ENCODE measurements at places on chromosomes 2 and 18. TPM values are rescaled to one million over a fixed set of nuclear protein-coding genes. Genes with fewer than 3 reads are reported as not detected.

IL1R2 gene
- total RNA-seq = 0.51 TPM

CNGA3 gene
- not detected for total RNA-seq

GGCX gene
- total RNA-seq = 34.9 TPM

COL4A3 gene
- 0.47 TPM for total RNA-seq

CROCC2 gene
- 1.4 TPM for total RNA-seq

FOSL2 gene
- total RNA-seq = 117 TPM

IL36A gene
- not detected for total RNA-seq

CYP27A1 gene
- total RNA-seq = 31.8 TPM

All from ovary (tissue), 10 donors.